CD4-positive, alpha-beta T cell treated with Interleukin-2 at 100 ng/mL for 4 hours (primary cell): ENCODE measurements at places on chromosomes 7 and 10.

- no peak for DNase-seq
Measured at GRCh38 chr10:68086910-68087684, 12.0 kb upstream of the HERC4 start.

GRCh38 chr7:128352153-128352537, 8.4 kb upstream of the RBM28 start:
- DNase-seq: peak; percentile 14

GRCh38 chr10:52092390-52092789, 221.7 kb upstream of the DKK1 start:
- no peak for DNase-seq

GRCh38 chr10:113519681-113520115, 33.2 kb upstream of the HABP2 start:
- no peak for DNase-seq

- no peak for DNase-seq
Measured at GRCh38 chr7:18087026-18087686, 59.5 kb upstream of the PRPS1L1 start.

GRCh38 chr7:1361016-1361755, 98.1 kb downstream of the MICALL2 start:
- no peak for DNase-seq

- DNase-seq: no peak
Measured at GRCh38 chr7:47371733-47372368, 210.1 kb downstream of the TNS3 start.

GRCh38 chr10:6071181-6072175, 9.3 kb upstream of the IL2RA start:
- DNase-seq: no peak

DNA sequence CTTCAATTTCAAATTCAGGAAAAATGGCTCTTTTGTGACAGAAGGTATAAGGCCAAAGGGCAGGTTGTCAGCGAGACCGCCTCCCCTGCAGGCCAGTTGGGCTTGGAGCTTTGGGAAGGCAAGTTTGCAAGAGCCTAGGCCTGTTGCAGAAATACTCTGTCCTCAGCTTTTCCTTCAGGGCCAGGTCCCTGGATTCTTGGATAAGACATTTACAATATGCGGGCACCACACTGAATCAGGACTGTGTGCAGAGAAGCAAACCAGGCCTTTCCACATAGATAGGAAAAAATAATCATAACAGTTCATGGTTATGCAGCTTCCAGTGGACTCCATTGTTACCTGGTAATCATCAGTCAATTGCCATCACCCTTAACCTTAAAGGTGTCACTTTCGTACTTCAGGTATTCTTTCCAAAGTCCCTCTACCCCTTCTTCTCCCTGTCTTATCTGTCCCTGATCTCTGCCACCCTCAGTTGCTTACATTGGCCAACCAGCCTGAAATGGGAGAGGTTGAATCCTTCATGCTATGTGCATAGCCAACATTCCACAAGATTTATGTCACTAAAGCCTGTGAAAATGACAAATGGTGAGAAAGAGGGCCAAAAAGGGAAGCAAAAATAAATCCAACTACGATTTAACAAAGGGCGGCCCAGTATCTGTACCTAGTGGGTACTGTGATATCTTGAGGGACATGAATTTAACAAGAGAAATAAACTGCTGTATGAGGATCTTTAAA, 304.5 kb upstream of the NFE2L3 start:
- no peak for DNase-seq

DNA sequence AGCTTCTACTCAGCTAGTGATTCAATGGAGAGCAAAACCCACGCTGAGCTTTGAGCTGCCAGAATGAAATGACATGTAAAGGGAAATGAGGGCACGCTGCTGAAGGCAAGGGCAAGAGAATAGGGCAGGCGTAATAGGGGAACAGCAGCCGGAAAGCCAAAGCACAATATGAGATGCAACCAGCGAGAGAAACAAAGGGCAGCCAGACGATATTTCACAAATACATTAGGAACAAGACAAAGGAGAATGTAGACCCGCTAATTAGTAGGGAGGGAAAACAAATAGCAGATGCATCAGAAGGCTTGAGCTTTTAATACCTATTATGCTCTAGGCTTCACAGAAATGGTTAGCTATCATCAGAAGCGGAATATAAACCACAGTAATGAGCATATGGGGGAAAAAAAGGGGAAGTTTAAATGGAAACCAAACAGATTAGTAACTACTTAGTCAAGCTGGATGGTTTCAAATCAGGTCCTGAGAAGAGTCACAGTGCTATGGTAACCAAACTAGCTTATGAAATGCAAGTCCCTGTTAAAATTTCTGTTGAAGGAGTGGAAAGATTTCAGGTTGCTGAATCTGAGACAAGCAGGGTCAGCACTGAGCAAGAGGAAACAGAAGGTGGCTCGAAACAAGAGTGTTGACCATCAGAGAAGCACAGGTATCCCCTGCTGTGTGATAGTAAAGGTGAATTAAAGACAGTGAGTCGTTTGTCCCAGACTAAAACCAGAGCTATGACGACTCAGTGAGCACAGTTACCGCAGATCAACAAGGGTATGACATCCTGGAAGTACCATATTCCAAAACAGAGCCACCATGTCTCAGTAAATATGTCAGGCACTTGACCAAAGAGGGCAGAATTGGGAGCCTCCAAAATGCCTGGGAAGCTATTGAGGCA, 496.9 kb upstream of the CELF2 start:
- no peak for DNase-seq

DNA sequence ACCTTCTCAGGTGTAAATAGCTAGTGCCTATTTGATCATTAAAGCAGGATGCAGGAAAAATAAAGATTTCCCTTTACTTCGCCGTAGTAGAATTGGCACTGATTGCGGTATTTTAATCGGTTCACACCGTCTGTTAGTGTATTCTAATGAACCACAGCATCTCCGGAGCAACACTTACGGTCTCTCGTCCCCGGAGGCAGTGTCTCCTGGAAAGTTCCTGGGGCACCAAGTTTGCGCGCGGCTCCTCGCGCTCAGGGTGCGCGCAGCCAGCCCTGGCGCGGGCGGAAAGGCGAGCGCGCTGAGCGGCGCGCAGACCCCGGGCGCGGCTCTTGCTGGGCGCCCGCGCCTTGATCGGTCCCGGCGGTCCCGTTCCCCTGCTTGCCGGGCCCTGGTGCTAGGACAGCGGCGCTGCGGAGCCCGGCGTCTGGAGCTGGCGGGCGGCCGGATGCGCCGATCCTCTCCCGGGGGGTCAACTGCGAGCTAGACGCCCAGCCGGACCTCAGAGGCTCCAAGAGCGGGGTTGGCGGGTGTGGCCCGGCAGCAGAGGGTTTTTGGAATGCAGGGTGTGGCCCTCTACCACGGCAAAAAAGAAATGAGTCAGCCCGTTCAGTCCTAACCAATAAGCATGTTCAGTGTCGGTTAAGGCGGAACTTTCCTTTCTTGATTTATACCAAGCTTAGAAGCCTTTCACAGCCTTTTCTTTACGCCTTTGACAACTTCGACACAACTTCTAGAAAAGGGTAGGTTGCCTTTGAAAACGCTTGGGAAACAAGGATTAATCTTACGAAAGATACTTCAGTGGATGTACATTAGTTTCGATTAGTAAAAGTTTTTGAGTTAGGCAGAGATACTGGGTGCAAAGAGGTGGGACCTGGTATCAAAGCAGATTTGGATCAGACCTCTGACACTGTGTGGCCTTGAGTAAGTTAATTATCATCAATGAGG, 166.8 kb upstream of the ASAH2 start:
- peak; percentile 67 for DNase-seq

DNA sequence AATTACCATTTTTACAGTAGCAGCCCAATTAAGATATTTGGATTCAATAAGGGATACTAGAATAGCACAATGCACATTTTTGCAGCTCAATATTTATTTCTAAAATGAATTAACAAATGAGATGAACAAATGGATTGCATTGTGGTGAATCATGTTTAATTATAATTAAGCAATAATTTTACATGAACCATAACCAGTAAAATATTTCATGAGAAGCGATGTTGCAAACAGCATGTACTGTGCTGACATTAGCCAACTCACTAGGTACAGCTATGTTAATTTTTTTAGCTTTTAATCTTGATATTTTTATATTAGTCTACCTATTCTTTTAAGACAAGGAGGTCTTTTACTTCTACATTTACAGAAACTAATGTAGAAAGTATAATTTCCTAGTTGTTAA, 399.1 kb upstream of the AKR1E2 start:
- DNase-seq: no peak

DNA sequence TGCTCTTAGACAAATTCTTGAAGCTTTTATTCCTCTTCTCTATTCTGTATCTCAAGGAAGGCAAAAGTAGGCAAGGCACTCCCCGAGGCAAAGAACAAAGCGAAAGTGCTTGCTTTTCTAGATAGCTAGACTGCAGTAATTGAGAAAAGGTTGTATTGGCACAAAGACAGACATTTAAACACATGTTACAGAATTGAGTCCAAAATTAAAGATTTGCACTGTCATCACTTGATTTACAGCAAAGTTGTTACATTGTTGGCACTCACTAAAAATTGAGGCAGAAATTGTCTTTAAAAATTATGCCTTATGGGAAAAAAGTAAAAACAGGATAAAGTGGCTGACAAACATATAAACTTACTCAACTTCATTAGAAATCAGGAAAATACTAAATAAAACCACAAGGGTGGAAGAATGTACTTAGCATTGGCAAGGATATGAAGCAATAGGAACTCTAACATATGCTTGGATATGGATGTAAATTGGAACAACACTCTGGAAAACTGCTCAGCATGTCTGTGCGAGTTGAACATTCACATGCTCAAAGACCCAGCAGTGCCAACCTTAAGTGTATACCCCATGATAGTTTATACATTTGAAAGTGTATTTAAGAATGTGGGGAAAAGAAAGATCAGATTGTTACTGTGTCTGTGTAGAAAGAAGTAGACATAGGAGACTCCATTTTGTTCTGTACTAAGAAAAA, 491.3 kb downstream of the GLRX3 start:
- no peak for DNase-seq

DNA sequence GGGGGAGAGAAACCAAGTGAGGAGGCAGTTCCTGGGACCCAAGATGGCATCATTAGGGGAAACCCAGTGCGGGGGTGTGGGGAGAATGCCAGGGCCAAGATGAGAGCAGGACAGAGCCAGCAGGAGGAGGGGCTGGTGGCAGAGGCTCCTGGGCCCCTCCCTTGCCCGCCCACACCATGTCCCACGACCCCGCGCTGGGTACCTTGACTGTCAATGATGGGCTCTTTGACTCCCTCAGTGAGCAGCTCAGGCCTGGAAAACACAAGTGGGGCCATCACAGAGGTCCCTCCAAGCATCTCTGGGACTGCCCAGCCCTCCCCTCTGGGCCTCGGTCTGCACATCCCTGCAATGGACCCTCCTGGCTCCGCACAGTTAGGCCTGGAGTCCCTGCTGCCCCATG, 75.4 kb downstream of the RABGEF1 start:
- DNase-seq: no peak

DNA sequence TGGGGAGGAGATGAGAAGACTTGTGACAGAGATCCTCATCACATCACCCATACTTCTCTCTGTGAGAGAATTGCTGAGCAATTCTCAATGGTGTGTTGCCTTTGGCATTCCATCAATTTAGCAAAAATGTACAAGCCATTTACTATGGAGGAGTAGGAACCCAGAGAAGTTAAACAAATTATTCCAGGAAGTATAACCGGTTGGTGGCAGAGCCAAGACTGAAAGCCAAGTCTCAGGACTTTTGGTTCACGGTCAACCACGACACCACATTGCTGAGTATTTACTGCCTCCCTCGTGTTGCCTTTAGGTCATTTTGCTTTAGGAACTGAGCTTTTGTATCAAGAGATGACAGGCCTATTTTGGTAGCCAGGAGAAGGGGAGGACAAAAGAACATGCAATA, 88.0 kb upstream of the ELMO1 start:
- DNase-seq: no peak

GRCh38 chr10:107502229-107502985, 337.9 kb upstream of the SORCS1 start:
- no peak for DNase-seq

DNA sequence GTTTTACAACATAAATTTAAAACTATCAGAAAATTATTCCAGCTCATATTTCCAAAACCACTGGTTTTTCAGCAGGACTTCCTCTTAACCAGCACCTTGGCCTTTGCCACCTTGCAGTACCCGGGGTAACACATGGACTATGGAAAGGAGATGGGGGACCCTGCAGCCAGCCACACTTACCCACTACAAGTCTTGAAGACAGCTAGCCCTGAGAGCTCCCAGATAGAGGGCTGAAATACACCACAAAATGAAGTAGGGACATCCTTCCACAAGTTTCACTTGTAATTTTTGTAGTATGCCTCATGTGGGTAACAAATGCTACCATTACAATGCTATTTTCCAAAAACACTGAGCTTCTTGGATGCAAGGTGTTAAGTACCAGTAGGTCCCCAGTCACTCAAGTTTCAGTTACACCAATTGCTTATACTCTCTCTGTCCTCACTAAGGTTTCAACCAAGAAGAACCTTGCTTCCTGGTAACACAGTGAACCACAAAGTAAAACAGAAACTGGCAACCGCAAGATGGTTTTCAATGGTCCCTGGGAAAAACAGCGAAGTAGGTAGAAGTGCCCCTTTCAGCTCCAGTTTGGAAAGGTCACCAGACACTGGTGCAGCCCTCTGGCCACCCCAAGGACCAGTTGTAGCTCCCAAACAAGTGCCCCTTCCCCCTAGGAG, 110.9 kb downstream of the SGMS1 start:
- peak; percentile 55 for DNase-seq

DNA sequence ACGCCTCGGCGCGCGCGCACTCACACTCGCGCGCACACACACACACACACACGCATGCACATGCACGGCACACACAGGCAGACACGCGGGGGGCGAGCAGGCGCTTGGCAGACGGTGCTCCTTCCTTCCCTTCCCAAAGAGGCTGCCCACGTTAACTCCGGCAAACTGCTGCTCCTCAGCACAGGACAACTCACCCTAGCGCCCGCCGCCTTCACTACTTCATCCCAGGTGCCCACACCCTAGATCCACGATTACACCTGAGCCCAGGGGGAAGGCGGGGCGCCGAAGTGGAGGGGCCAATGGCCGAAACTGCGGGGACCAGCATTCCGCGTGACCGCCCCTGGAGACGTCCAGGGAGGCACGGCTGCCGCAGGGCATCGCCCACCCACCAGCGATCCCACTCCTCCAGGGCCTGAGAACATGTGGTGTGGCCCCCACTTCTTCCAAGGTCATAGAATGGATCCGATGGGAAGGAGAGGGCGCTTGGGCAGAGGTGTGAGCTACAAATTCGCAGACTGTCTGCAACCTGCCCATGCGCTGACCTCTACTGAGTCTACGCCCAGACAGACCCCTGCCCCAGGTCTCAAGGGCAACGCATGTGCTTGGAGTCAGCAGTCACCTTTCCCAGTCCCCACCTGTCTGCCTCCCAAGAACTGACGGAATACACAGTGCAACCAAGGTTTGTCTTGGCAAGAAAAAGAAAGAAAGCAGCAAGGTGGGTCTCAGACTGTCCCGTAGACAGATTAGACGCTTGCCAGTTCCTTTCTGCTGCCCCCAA, 74.6 kb downstream of the CALN1 start:
- DNase-seq: no peak

GRCh38 chr7:82605247-82605864, 161.8 kb upstream of the CACNA2D1 start:
- no peak for DNase-seq
